CD8-positive, alpha-beta T cell (primary cell): ENCODE measurements at places on chromosomes 6 and 20.

- peak; percentile 81 for DNase-seq
Measured at GRCh38 chr20:48657426-48658197, 170.2 kb downstream of the PREX1 start.

DNA sequence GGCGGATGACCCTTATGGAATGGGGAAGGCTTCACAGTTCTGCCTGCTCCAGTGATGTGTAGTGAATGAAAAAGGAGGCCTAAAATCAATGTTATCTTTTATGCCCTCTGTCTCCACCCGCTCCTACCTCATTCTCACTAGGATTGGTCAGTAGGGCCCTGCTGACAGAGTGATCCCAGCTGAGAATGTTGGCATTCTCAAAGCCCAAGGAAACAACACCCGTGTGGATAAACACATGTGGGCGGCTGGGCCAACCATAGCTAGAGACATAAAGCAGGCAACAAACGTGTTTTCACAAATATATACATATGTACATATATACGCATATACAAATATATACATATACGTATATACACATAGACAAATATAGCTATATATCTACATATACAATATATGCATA, 4.5 kb downstream of the RIPK1 start:
- no peak for DNase-seq

GRCh38 chr6:135021310-135022049, 33.1 kb downstream of the HBS1L start:
- no peak for DNase-seq

GRCh38 chr6:7292596-7293255, 20.3 kb downstream of the SSR1 start:
- DNase-seq, result no peak

- DNase-seq, result no peak
Measured at GRCh38 chr20:14576196-14576877, 238.9 kb upstream of the FLRT3 start.

DNA sequence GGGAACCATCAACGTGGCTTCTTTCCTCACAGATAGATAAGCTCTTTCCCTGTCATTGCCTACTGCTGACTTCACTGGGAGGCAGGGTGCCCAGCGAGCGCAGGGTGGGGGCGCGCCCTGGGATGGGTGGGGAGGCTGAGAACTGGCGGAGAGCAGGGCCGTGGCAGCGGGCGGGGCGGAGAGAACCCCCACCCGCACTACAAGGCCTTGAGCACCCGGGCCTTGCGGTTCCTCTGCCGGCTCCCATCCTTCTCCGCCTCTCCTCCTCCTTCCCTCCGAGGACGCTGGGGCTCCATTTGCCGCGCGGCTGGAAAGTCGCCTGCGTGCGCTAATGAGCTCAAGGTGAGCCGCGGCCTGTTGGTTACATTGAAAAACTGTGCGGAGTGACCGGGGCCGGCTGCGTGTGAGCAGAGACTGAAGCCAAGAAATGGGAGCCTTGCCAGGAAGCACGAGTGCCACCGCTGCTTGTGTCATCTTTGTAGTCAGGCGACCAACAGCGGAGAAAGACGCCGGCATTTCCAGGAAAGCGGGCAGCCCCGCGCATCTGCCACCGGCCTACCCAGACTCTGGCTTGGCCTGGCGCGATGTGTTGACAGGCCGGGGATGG, 963.5 kb upstream of the SLC35B3 start:
- DNase-seq, result no peak

DNA sequence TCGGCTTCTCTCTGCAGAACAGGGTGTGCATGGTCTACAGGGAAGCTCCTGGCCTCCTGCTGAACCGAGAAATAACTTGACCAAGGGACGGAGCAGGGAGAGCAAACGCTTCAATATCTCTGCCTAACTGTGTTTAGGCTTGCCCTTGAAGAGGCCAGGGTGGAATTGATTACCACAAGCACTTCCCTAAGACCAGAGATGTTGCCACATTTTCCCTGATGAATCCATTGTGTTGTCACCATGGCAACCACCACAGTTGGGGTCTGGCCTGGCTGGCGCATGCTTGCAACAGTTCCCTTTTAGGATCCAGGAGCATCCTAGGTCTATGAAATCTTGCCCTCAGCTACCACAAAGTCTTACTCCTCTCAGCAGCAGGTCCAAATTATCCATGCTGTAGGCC, 213.5 kb upstream of the SULF2 start:
- no peak for DNase-seq
